ENCODE measurements at places on chromosomes 1 and 21.

GRCh38 chr1:9388335-9389180 lies 95.9 kb downstream of the SPSB1 start:
- no peak for DNase-seq

- DNase-seq: no peak
These were observed 74.6 kb upstream of the IPO9 start for GRCh38 chr1:201754353-201754752.

- no peak for DNase-seq
These were observed 864.3 kb upstream of the ADAMTS5 start for GRCh38 chr21:27831177-27831576.

GRCh38 chr1:202207292-202207691 lies 13.7 kb downstream of the LGR6 start:
- DNase-seq: no peak
